C1 segment of cervical spinal cord (tissue), 14 donors: ENCODE measurements at places on chromosomes 7 and 10.

DNA sequence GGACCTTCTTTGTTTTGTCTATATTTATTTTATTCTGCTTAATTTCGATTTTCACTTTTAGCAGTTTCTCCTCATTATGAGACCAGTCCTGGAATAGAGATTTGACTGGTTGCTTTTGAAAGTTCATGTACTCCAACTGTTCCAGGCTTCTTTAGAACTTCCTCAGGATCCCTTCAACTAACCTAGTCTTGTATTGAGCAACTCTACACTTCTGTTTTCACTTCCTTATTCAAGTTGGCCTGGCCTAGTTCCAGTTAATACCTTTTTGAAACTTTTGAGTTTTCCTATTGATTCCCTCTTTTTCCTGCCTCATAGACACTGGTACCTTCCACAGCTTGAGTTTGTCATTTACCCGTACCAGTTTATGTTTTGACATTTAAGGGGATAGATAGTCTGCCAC, 421.7 kb downstream of the ATRNL1 start:
- no peak for DNase-seq

GRCh38 chr7:35714862-35715261, 19.9 kb upstream of the HERPUD2 start:
- peak; percentile 50 for DNase-seq

GRCh38 chr10:3406556-3406955, 234.0 kb upstream of the PITRM1 start:
- DNase-seq: peak; percentile 41

GRCh38 chr7:139675127-139676125, 102.4 kb downstream of the HIPK2 start:
- DNase-seq: no peak
